H7 (cell line): ENCODE measurements at places on chromosomes 4 and X. TPM values are rescaled to one million over a fixed set of nuclear protein-coding genes. Genes with fewer than 3 reads are reported as not detected.

DNA sequence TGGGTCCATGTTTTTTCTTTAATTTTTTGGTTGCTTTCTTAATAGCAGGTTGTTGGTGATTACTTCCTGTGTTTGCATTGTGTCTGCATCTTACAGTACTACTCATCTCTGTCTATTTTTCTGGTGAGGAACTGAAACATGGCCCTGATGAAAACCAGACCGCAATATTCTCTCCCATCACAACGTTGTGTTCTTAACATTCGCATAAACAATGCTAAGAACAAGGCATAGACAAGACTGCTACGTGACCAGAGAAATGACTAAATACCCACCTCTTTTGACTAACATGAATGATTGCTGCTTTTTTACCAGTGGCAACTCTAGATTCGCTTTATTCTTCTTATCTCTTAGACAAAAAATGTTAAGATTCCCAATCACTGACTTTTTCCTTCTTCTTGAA lies 179.1 kb downstream of the GC start:
- no peak for DNase-seq

DNA sequence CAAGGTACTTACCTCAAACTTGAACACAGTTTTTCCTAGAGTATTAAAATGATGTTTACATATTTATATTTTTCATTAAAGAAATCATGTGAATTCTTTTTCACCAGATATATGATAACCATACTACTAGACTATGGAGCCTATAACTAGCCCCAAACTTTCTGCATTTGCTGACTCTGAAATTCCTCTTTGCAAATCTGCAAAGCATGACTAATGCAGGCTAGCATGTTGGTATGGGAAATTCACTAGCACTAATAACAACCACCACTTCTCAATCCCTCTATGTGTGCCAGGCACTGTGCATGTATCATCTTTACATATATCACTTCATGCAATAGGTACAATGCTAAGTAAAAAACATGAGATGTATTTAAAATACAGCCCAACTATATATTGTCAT lies 51.1 kb downstream of the SLC10A7 start:
- no peak for DNase-seq

- no peak for DNase-seq
These were observed 107.8 kb downstream of the IQCM start for GRCh38 chr4:149707862-149708261.

DNA sequence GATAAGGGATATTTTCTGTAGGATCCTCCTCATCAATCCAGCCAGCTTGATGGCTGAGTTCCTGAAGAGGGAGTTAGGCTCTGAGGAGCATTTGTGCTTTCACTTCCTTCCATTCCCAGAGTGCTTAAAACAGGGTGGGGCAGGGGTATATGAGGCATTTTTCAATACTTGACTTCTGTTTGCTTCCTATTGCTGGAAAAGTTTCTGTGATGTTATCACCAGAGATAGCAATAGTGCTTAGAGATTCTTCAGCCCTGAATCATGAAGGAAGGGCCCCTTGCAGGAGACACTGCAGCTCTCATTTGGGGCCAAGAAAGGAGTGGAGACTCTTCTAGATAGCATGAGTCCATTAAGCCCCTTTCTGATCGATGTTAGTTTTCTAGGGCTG lies 166.7 kb upstream of the RPS6KA3 start:
- DNase-seq: no peak

DNA sequence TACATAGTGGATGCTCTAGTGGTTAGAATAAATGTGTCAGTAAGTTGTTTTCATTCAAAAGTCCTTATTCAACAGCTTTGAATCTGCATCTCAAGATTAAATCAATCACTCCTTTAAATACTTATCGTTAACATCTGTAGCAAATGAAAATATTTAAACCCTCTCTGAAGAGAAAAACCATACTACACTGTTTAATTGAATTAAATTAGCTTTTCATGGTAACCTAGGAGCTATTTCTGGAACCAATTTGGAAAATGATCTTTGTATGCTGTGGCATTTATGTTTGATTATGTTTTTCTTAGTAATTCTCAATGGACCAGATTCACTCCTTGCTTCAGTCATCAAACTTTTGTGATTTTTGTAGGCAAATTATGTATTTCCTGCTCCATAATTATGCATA lies 9.7 kb downstream of the BMPR1B start:
- DNase-seq: no peak

DNA sequence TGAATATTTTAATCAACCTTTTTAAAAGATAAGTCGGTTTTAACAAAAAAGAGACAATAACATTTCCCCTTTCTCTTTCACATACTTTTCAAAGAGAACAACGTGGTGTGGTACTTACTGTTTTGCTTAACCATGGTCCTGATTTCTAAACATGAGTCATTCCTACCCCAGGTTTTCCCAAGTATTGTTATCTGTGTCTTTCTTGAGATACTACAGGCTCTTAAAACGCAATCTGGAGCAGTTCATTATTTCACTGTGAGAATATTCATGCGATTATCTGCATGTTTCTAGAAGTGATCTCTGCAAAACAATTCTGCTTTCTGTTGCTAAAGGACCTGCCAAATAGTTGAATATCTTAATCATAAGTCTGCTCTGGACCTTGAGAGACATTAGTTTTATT lies 127.3 kb downstream of the TENM3 start:
- no peak for DNase-seq

PAGE1 gene
- not detected in 2 replicates for total RNA-seq

GRPR gene
- total RNA-seq: 3.9 and 10.9 TPM in 2 replicates

GRCh38 chr4:14348506-14348905 lies 653.8 kb upstream of the CPEB2 start:
- no peak for DNase-seq

ARHGAP6 gene
- 1.7 and 2.0 TPM in 2 replicates for total RNA-seq

DNA sequence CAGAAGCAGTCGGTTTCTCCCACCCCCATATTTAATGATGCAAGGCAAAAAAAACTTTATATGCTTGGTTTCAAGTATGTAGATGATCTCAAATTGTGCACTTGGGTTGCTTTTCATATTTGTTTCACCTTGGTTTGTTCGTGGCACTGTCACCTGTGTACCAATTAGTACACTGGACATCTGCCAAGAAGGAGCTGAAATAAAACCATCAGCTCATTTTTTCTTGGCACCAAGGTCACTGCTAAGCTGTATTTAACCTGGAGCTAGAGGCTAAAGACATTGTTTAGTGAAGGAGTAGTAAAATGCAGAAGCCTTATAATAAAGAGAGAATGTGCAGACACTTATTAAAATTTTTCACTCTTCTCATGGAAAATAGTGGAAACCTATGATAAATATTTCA lies 430.8 kb downstream of the ARHGAP24 start:
- DNase-seq: no peak

UTP14A gene
- 16.2 and 16.3 TPM in 2 replicates for total RNA-seq

DNA sequence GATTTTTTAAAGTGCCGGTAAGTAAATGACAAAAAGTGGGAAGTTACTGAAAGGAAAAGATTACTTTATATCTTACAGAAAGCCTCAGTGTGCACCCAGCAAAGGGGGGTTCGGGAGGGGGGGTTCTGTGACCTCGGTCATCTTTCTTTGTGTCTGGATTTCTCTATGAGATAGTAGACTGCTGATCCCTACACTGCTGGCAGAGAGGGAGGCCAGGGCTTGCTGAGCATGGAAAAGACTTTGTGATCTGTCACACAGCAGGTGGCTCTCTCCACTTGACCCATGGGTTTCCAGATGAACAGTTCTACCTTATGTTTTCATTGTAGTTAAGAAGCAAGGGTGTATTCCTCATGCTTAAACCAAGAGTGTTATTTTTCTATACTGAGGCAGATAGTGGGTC lies 475.6 kb downstream of the PCDH10 start:
- DNase-seq: peak; percentile 9

DNA sequence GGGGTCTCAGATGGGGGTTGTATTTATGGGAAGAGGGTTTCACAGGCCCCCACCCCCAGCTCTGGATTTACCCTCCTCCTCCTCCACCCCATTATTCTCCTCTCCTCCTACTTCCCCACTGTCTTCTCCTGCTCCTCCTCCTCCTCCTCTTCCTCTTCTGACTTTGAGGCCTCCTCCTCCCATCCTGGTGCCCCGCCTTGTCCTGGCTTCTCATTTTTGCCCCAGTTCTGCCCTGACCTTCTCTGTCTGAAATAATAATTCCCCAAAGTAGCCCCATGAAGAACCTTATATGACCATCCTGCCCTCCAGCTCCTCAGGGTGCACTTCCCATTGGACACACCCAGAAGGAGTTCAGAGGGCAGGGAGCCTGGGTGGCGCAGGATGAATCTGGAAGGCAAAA lies 351.4 kb upstream of the GATB start:
- no peak for DNase-seq

GRCh38 chrX:85107407-85107806 lies 103.7 kb downstream of the APOOL start:
- DNase-seq: no peak

- peak; percentile 37 for DNase-seq
These were observed 37.0 kb upstream of the SMIM31 start for GRCh38 chr4:164716901-164717300.

DNA sequence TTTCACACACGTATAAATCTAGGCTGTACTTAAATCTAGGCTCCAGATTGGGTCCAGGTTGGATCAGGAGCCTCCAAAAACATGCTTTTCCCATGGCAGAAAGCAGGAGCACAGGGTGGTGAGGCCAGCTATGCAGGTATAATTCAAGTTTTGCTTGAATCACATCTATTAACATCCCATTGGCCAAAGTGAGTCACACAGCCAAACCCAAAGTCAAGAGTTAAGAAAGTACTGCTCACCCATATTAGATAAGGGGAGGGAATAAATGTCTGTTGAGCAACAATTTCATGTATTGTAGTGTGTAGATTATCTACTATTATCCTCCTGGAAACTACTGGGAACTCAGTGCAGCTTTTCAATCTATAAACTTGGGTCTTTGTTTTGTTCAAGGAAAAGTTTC lies 12.8 kb downstream of the SUPT20HL2 start:
- DNase-seq: no peak

VCX gene
- not detected in 2 replicates for total RNA-seq

GRCh38 chr4:163666332-163666873 lies 171.9 kb downstream of the TMA16 start:
- no peak for DNase-seq

PIM2 gene
- total RNA-seq: 161 and 207 TPM in 2 replicates

DNA sequence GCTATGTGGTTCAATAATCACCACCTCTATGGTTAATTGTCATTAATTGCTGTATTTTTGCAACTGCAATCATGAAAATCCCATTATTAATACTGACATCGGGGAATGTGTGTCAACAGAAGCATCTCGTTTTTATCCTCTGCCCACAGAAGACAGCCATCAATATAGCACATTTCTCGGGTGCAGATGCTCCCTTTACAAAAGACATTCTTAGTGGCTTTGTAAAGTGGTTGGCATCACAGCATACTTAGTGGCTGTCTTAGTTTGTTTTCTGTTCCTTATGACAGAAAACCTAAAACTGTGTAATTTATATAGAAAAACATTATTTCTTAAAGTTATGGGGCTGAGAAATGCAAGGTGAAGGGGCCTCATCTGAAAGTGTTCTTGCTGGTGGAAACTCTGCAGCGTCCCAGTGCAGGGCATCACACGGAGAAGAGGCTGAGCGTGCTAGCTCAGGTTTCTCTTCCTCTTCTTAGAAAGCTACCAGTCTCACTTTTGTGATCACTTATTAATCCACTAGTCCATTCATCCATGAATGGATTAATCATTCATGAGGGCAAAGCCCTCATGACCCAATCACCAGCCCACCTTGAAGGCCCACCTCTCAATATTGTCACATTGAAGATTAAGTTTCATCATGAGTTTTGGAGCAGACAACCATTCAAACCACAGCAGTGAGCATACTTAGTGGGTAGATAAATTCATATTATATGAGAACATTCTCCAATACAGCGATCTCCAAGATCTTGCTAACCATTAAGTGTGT lies 1067.7 kb upstream of the PABPC4L start:
- DNase-seq: no peak

FDCSP gene
- not detected in 2 replicates for total RNA-seq

GRCh38 chr4:98055800-98056501 lies 87.3 kb downstream of the STPG2 start:
- no peak for DNase-seq

DNA sequence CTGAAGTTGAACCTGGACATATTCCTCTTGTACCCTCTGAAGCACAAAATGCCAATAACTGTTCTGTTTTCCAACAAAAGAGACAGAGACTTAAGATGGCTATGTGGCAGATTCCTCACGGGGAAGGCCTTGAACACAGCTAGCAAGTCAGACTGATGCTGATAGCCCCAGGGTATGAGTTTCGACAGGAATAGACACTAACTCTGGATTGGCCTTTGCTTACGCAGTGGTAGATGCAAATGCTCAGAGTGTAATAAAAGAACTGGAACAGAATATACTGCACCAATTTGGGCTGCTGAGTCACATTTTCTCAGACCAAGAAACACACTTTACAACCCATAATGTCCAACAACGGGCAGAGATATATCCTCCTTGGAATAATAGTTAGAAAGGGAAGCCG lies 173.8 kb downstream of the DLG3 start:
- DNase-seq: no peak

HS3ST1 gene
- total RNA-seq: 0.07 and 0.17 TPM in 2 replicates

N4BP2 gene
- total RNA-seq: 18.0 and 20.9 TPM in 2 replicates

GRCh38 chr4:36551697-36552214 lies 270.3 kb downstream of the DTHD1 start:
- DNase-seq: no peak

DNA sequence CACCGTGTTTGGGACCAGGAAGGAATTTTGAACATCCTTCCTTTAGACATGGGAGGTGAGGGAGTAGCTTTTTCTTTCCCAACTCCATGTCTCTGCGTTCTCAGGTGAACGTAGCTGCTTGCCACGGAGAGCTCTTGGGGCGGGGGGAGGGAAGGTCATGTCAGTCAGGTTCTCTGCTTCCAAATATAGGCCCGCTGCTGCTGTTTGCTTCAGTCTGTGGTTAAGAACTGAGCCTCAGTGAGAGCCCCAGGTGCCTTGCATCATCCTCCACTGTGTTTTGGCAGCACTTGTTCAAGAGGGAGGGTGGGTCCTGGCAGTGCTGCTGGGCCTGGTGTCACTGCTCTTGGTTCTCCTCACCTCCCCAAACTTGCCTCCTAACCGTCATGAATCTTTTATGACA lies 46.5 kb downstream of the HADH start:
- DNase-seq: no peak

GRCh38 chr4:145446184-145446583 lies 35.5 kb upstream of the SMAD1 start:
- no peak for DNase-seq

MTM1 gene
- 15.9 and 22.4 TPM in 2 replicates for total RNA-seq

DNA sequence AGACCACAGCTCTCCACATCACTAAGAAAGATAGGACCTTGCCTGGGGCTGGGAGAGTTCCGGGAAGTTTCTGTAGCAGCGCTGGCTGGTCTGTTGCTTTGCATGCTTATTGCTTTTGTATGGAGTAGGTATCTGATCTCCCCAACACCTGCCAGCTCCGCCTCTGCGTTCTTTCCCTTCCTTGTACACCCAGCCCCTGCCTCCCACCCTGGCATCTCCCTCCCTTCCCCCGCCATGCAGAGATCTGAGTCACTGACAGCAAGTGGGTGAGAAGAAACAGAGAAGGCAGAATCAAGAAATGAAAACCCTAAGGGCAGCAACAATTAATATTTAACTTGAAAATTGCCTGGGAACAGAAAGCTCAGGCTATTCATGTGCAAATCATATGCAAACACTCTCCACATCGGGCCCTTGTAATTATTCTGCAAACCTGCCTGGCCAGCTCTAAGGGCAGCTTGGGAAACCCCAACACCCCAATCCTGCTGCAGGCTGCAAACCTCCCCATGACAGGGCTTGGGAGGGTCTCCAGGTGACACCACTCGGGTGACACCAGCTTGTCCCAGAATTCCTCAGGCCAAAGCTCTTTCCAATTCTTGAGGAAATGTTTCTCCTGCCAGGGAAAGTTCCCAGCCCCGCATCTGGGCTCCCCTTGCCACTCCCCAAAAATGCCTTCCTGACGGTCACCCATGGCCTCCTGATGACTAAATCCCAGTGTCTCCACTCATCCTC lies 257.2 kb downstream of the FBXW7 start:
- peak; percentile 63 for DNase-seq
